Stimulated activated CD8-positive, alpha-beta memory T cell treated with anti-CD3 and anti-CD28 coated beads, Interleukin-4, amount 100 ng/mL, for 1 hour (primary cell): ENCODE measurements at places on chromosomes 2 and 18.

GRCh38 chr2:37705191-37705590, 33.7 kb upstream of the CDC42EP3 start:
- no peak for DNase-seq

GRCh38 chr2:135984199-135985017, 1.0 kb downstream of the DARS1 start:
- no peak for DNase-seq

- no peak for DNase-seq
Measured at GRCh38 chr2:127101756-127102477, 5.0 kb downstream of the BIN1 start.

DNA sequence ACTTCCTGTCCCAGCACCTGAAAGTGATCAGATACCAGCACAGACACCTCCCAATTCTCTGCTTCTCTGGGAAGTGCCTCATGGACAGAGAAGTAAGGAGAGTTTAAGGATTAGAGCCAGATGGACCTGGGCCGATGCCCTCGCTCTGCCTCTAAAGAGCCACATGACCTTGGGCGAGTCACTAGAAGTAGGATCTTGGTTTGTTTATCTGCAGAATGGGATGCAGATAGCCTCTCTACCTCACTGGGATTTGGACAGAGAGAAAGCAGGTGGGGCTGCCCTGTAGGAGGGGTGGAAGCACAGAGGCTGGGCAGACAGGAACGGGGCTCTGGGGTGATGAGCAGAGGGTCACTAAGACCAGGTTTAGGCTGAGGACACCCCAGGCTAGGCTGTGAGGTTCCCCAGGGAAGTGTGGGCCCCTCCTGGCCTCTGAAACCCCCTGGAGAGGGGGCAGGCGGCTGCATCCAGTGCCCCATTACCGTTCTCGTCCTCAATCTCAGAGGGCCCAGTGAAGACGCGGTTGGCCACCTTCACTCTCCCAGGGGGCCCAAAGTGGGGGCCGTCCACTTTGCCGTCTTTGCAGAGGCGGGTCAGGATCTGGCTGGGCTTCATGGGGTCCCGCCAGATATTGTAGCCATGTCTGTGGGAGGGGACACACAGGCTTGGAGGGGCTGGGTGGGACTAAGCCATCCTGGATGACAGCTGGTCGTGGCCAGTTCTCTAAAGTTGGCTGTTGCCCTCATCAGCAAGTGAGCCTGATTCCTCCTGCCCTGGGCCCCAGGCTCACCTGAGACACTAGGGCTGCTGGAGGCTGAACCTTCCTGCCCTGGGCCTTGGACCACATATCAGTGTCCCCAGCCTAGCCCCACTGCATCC, 13.3 kb downstream of the OTOF start:
- no peak for DNase-seq

DNA sequence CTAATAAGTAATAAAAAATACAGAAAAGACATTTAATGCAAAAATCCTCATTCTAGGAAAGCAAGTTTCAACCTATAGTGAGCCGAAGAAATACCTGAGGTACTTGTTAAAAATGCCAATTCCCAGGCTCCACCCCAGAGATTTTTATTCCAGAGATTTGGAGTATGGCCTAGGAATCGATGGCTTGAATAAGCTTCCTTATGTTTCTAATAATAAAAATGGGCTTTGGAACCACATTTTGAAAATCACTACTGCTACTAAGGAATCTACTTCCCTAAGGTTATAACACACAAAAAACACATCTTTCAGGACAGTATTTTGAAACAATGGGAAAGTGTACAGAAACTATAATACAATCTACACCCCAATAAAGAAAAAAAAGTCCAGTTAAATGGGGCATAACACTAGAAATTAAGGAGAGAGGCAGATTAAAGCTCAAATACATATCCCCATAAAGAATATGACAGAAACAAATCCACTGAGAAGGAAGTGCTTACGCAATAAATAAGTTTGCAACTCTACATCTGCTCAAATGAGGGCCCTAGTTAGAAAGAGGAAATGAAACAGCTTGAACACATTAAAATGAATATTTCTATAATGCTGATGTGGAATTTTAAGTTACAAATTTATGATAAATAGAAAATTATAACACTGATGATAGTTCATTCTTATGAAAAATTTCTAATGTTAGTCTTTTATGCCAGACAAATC, 103.7 kb downstream of the EPB41L3 start:
- DNase-seq: no peak

- no peak for DNase-seq
Measured at GRCh38 chr2:118994172-118994700, 52.2 kb downstream of the MARCO start.
